ENCODE measurements at places on chromosomes 6 and 20.

GRCh38 chr6:17280138-17280537 lies 1.0 kb upstream of the RBM24 start:
- no peak for DNase-seq

DNA sequence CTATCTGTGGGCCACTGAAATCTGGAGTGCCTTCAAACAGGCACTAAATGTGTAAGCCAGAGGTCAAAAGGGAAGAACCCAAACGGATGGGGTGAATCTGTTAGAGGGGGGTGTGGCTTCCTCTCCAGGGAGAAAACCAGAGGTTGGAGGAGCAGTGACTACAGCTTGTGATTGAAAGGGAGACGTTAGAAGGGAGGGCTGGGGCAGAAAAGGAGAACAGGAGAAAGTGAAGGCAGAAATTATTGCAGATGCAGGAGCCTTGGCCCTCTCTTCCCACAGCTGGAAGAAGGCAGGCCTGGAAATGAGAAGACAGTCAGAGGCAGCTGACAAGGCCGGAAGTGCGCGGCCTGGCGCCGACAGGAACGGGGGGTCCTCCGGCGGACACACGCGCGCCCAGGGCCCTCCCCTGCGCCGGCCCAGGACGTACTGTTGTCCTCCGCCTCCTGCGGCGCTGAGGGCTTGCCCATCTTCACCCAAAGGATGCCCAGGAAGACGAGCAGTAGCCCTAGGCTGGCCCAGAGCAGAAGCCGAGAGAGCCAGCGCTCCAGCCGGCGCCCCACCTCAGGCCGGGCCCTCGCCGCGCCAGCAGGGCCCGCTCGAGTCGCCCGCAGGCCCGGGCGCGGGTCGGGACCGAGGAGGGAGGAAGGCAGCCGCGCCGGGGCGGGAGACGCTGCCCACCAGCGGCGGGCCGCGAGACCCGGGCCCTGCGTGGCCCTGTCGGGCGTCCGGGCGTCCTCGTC lies 806 bp downstream of the LEMD2 start:
- DNase-seq, result peak; percentile 56

DNA sequence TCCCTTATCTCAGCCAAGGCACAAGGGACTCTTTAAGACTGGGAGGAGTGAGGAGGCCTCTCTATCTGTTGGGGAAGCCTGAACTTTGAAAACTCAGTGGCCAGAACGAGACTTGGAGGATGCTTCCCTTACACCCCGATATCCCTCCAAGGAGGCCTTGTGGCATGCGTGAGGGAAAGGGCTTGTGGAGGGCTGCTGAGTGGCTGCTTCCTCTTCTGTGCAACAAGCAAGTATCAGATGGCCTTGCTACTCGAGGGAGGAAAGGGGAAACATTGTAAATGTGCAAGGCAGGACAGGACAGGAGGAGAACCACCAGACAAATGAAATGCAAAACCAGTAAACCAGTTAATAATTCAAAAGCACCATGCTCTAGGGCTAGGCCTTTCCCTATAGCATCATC lies 306.5 kb upstream of the MAP3K7 start:
- DNase-seq, result no peak

GRCh38 chr20:38055294-38055693 lies 21.7 kb downstream of the RPRD1B start:
- no peak for DNase-seq

GRCh38 chr6:10894958-10895357 lies 8.1 kb downstream of the SYCP2L start:
- DNase-seq, result no peak

DNA sequence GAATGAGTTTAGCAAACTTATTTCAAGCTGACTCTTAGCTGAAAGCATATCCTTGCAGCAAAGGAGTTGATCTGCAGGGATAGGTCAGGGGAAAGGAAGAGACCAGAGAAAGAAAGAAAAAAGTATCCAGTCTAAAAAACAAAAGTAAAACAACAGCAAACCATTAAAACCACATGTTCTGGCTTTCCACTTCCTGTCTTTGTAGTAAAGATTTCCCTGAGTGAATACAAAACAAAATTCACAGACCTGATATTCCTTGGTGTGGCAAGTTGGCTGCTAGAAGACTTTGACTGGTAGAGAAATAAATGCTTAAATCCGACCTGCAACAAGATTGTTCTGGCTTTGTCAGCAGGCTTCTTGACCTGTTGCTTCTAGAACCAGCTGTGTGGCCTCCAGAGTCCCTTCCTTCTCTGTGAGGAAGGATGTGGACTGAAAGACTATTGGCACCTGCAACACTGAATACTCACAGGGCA lies 23.4 kb upstream of the MCM3 start:
- DNase-seq, result no peak

DNA sequence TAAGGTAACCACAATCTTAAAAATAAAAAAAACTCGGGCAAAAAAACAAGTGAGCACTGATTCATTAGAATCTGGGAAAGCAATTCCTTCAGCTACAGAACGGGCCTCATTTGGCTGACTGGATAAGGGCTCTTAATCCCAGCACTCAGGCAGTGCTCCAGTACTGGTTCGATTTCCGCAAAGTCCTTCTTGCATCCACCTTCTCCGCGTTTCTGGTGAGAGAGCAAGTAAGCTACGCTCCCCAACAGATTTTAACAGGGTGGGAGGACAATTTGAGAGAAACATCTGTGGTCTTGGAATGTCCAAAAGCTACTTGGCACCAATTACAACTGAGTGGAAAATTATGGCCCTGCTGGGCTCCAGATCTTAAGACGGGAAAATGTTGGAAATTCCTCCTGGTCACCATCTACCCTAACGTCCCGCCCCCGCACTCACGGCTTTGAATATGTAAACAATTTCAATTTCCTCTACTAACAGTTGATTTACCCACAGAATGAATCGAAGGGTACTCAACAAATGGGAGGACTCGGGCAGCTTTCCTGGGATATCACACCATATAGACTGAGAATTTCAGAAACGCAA lies 18.1 kb upstream of the ZSCAN9 start:
- DNase-seq, result no peak

- DNase-seq, result peak; percentile 45
These were observed 719 bp downstream of the SMPD2 start for GRCh38 chr6:109441069-109441816.

GRCh38 chr6:13286181-13286580 lies 42.2 kb downstream of the TBC1D7 start:
- DNase-seq, result no peak

DNA sequence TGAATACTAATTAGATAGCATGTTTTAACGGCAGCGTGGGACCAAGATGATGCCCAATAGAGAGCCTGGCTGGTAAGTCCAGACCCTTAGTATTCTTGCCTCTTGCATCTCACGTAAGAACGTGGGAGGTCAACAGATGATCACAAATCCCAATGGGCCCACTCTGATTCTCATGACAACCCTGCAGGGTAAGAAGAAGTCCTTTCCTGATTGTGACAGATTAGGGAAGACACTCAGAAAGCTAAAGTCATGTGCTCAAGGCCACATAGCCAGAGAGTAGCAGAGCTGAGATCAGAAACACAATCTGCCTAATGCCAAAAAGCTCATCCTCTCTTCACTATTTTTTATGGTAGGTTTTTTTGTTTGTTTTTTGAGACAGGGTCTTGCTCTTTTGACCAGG lies 103.8 kb downstream of the RALGAPA2 start:
- DNase-seq, result no peak

- no peak for DNase-seq
These were observed 213.2 kb upstream of the MANEA start for GRCh38 chr6:95364016-95364604.

- no peak for DNase-seq
These were observed 2.5 kb downstream of the ZSCAN26 start for GRCh38 chr6:28269492-28269891.

Measured in activated naive CD4-positive, alpha-beta T cell treated with anti-CD3 and anti-CD28 coated beads, Interleukin-2, amount 50 U/mL, for 16 hours (primary cell).